ENCODE measurements at places on chromosomes 6 and 20.

DNA sequence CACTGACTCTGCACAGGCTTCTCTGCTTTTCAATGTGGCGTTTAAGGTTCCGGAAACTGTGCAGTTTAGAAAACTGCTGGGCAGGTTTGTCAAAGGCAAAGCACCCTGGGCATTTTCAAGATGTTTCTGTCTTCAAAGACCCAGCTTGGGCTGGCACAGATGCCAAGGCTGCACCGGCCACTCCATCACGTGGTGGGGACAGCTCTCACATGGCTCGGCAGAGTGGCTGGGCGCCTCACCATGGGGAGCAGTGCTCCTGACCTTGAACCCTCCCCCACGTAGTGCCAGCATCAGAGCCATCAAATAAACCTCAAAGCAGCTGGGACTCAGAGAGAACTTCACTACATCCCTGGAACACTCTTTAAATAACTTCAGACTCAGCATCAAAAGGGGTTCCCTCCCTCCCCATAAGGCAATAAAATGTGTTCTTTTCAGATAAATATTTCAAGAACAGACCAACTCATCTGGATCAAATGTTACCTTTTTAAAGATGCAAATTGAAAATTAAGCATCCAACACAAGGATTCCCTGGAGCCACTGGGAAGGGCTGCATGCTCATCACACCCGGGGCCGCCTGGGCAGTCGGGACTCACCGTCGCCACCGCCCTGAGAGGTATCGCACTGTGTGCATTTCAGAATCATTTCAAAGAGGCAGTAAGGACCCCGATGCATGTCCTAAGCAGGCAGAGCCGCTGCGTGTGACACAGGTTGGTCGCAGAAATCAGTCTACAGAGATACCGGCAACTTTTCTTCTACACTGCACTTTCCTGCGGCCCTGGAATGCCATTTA, 157.1 kb downstream of the CDH4 start:
- no peak for DNase-seq

DNA sequence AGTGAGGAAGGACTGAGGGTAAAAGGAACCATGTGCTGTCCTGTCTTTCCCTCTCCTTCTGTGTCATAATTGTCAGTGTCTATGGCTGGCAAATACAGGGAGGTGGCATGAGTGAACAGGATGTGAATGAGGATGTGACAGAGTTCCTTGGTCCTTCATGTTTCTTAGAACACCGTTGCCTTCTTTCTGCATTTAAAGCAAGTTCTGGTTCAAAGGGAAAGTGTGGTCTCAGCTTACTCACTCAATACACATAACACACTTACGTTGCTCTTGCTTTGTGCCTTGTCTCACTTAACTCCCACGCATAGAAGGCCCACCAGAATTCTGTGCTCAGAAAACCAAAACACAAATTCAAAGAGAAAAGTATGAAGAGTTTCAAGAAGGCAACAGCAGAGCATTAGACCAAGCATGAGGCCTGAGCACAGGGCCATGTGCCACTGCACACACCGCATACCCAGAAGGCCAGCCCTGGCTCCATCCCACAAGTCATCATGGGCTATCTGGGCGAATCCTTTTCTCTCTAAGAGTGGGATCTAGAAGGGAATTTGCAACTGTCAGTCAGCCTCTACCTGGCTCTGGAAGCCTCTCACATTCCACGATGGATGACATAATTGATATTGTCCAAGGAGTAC, 38.9 kb upstream of the SAYSD1 start:
- no peak for DNase-seq

- DNase-seq: no peak
Measured at GRCh38 chr6:15326067-15326614, 80.3 kb downstream of the JARID2 start.

- DNase-seq: no peak
Measured at GRCh38 chr6:131257104-131257503, 121.8 kb downstream of the AKAP7 start.

GRCh38 chr6:122040261-122040660, 359.2 kb upstream of the HSF2 start:
- DNase-seq: no peak

- no peak for DNase-seq
Measured at GRCh38 chr20:36591281-36591680, 14.3 kb upstream of the RAB5IF start.

DNA sequence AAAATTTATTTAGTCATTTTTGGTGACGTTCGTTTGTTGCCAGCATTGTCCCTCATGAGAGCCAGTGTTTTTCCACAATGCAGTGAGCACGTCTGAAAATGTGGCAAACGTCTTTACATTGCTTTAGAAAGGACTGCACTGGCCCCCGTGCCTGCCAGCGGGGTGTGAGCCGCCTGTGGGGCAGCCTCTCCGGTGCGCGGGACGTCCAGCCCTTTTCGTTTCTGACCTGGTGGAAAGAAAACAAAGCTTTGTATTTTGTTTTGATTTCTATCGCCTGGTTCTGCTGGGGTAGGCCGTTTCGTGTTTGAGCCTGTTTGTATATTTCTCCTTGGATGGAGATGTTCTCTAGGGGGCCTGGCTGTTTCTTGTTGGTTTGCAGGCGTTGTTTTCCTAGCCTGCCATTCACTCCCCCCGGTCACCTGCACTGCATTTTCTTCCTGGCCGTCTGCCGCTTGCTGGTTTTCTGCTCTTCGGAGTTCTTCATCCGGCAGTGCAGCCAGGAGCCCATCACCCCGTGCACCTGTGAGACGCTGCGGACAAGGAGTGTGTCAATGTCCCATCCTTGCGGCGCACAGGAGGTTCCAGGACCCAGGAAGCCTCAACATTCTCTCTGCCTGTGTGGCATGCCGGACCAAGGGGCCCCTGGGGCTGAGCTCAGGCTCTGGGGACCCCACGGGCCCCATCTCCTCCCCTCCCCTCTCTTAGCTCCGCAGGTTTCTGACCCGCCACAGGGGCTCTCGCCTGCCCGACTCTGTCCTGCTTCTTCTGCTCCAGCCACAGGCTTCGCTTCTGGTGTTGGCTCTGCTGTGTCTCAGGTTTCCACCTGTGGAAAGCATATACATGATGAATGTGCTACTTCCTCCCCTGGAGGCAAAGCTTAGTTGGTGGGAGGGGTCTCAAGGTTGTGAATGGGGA, 100.5 kb downstream of the CDH4 start:
- peak; percentile 68 for DNase-seq

DNA sequence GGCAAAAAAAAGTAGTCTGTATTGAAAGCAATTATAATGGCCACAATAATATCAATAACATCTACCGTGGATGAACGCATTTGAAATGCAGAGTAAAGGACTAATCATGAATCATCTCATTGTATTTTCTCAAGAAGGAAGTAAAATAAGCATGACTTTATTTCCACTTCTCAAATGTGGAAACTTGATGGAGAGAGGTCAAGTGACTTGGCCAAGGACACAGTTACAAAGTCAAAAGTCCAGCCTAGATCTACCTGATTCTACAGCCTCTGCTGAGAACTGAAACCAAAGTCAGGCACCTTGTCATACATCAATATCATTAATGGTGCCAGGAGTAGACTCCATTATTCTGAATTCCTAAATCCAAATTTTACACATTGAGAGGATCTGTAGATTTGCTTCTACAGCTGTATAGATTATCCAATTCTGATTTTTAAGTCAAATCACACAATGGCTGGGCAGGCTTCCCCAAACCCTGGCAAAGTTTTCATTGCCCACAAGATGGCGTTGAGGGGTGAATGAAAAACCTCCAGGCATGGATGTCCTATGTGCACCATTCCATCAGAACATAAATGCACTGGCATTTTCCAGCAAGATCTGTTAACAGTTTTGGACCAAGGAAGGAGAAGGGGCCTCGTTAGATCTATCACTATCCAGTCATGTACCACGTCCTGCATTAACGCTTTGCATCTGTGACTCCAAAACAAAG, 423.1 kb downstream of the MAFB start:
- peak; percentile 39 for DNase-seq

DNA sequence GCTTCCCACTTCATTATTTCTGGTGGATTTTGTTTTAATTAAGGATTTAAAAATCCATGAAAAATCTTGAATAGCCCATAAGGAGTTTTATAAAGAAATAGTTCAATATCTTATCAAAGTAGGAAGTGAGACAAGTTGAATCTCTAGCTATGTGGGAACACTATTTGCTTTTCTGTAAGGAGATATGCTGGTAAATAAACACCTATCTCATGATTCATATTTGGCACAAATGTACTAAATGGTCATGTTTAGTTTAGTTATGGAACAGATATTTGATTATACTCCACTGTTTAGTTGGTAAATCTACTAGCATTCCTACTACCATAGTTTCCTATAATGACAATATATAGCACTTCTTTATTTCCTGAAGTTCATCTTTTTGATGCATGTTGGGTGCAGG, 239.9 kb upstream of the CEP162 start:
- DNase-seq: no peak

- DNase-seq: peak; percentile 6
Measured at GRCh38 chr6:117840541-117840983, 66.5 kb upstream of the SLC35F1 start.

GRCh38 chr6:125529061-125529460, 220.4 kb upstream of the HEY2 start:
- DNase-seq: no peak

- no peak for DNase-seq
Measured at GRCh38 chr6:17012421-17013225, 89.2 kb upstream of the STMND1 start.

DNA sequence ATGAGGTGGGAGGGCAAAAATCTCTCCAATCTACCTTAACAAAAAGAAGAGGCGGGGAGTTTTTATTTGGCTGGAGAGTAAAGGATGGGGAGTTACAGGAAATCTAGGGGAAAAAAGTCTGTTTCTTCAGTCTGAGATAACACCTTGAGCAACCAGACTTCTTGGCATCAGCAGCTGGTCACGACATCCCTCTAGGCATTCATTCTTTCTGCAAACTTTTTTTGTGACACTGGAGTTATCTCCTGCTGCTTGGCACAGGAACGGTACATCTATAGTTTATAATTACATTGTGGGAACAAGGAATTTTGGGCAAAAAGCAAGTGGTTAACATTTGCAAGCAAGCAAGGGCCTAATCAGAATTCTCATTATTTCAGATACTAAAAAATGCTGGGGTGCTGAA, 50.6 kb upstream of the IFNGR1 start:
- DNase-seq: no peak

- DNase-seq: peak; percentile 74
Measured at GRCh38 chr20:34824806-34825529, 483 bp downstream of the NCOA6 start.

DNA sequence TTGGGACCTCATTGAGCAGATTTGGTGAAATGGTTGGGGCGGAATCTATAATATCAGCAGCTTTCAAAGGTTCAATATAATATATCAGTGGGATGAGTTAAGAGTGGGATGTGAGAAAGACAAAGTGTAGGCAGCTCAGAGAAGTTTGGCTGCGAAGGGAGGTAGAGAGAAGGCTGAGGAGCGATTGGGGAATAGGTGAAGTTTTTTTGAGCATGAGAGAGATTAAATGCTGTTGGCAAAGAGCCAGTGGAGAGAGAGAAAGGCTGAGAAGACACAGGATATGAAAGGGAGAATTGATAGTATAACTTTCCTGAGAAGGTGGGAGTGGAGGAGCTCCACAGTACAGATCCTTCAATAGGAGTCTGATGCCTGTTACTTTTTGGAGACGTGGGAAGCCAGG, 12.1 kb upstream of the SERINC3 start:
- no peak for DNase-seq

DNA sequence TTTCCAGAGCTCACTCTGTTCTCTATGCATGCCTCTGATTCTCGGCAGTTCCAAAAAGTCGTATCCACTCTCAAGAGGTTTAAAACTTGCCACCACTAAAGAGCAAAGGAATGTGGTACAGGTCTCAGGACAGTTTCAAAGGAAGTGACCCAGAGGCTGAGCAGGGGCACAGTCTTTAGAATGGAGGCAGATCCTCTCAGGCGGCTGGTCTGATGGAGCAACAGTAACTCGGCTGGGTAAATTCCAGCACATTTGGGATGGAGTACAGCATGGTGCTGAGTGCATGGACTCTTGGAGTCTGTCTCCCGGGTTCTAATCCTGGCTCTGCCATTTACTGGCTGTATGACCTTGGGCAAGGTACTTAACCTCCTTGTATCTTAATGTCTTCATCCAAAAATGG, 88.1 kb upstream of the BACH2 start:
- no peak for DNase-seq

GRCh38 chr6:119283214-119283613, 66.3 kb downstream of the MAN1A1 start:
- no peak for DNase-seq

GRCh38 chr6:87029711-87030314, 65.1 kb downstream of the CGA start:
- DNase-seq: no peak

- no peak for DNase-seq
Measured at GRCh38 chr6:14200047-14200446, 82.5 kb downstream of the CD83 start.

DNA sequence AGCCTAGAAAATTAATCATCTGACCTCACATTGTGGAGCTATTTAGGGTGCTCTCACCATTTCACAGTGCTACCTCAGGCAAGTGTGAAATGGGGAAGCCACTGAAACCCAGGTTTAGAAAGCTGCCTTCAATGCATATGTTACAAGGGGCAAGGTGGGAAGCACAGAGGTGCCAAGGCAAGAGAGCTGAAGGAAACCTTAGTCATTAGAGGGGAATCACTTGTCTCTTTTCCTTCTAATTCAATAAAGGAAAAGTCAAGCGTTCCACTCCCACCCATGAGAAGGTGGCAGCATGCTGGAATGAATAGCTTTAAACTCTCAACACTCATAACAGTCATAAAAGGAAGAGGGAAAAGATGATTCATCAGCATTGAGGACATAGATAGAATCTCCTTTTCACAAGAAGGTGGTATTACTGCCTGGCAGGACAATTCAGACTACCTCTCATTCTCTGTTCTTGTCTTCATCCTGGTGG, 251.9 kb upstream of the IRAK1BP1 start:
- DNase-seq: no peak

DNA sequence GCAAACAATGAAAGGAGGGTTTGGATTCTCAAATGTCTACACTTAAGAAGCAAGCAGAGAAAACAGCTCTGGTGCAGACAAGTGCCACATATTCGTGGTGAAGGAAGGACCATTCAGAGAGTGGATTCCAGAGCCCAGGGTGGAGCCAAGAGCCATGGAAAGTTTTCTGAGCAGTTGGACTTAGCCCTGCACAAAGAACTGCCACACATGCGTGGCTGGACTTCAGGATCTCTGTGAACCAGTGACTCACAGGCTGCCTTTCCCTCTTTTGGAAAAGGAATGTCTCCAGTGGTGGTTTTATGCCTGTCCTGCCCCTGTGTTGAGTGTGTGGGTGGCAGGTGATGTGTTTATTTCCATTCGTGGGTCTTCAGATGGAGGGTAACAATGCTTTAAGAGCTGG, 489.5 kb downstream of the CDH26 start:
- DNase-seq: no peak

- DNase-seq: no peak
Measured at GRCh38 chr6:17431581-17431980, 38.2 kb downstream of the CAP2 start.

DNA sequence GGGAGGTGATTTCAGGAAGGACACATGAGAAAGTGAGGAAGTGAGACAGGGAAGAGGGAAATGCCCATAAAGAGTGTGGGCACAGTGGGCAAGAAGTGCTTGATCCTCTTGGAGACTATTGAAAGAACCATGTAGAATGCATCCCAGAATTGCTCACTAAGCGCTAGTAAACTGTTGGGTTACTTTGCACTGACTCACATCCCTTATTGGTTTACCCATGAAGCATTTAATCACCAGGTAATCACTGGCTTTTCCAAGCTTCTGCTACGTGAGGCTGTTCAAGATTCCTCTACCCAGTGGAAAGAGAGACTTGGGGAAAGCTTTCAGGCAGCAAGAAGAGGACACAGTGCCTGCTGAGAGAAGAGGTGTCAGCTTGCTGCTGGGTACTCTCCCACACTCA, 410.0 kb upstream of the JAG1 start:
- no peak for DNase-seq

GRCh38 chr20:62321521-62321948, 18.7 kb downstream of the ADRM1 start:
- no peak for DNase-seq

All from retina (tissue), 1 donor.